ENCODE measurements at places on chromosomes 1 and 21. TPM values are rescaled to one million over a fixed set of nuclear protein-coding genes. Genes with fewer than 3 reads are reported as not detected.

EGLN1 gene
- 81.6 TPM for total RNA-seq

PDC gene
- not detected for total RNA-seq

S100A8 gene
- not detected for total RNA-seq

HRNR gene
- not detected for total RNA-seq

S100A2 gene
- 26.8 TPM for total RNA-seq

ITLN2 gene
- 0.66 TPM for total RNA-seq

VTCN1 gene
- 0.06 TPM for total RNA-seq

SIPA1L2 gene
- total RNA-seq = 7.4 TPM

NME7 gene
- 35.3 TPM for total RNA-seq

PRMT2 gene
- total RNA-seq = 50.9 TPM

RGS8 gene
- total RNA-seq = not detected

CYP4B1 gene
- total RNA-seq = not detected

RBP7 gene
- 5.8 TPM for total RNA-seq

CPTP gene
- 24.1 TPM for total RNA-seq

NBL1 gene
- total RNA-seq = 59.9 TPM

SPRR3 gene
- total RNA-seq = not detected

HES4 gene
- total RNA-seq = 36.5 TPM

GBP4 gene
- total RNA-seq = 0.01 TPM

SPATA46 gene
- total RNA-seq = not detected

OR6K3 gene
- total RNA-seq = not detected

B3GALT2 gene
- not detected for total RNA-seq

Data from A549 treated with dexamethasone at 1 μM for 4 hours (cell line).